ENCODE measurements at places on chromosomes 6 and 20. TPM values are rescaled to one million over a fixed set of nuclear protein-coding genes. Genes with fewer than 3 reads are reported as not detected.

Gene HCRTR2
- total RNA-seq = not detected

Gene XKR7
- total RNA-seq = under 0.01 TPM

Gene ELOVL5
- total RNA-seq = 73.8 TPM

Gene TINAG
- total RNA-seq = not detected

Gene EYA4
- total RNA-seq = 6.4 TPM

DNA sequence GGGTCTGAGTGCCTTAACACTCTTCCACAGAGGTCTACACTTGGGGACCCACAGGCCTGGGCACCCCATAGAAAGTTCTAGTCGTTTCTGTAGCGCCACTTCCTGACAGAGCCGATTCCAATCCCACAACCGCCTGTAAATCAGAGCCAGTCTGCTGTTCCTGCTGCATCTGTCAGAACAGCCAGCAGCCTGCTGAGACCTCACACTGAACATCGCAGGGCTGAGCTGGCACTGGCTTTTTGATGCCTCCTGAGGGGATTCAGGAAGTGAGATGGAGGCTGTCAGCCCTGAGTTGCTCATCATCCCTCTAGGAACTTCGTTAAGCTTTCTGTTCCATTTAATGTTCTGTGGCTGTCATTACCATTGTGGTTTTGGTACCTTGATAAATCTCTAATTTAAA, 48.9 kb downstream of the DCBLD1 start:
- no peak for DNase-seq

- DNase-seq = no peak
Observed at GRCh38 chr20:31691646-31692275, 30.9 kb downstream of the BCL2L1 start.

DNA sequence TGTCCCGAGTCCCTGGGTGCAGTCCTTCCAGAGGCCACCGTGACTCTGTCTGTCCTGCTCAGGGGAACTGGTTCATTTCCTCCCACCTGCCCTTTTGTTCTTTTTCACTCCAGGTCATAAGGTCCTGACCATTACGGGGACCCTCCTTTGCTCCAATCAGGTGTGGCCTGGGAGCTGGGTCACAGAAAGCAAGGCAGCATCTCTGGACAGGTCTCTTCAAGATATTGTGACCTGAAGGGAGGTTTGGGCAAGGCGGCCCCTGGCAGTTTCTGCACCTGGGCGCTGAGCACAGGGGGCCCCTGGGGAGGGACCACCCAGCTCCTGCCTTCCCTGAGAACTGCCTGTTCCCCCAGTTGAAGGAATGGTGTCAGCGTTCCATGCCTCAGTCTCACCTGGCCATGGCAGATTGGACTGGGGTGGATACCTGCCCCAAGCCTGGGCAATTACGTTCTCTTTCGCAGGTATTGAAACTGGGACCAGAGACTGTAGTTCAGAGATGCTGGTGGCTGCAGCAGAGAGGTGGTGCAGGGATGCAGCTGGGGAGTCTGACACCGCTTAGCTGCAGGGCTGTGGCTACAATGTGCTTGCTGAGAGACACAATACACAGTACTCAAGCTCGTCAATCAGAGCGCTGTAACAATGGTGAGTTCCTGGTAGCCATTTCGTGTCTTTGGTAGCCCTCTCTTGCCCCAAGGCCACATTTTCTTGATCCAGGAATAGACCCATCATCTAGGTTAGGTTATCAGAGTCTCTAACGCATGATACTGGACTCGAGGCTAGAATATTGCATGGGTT, 15.6 kb upstream of the NELFCD start:
- DNase-seq = no peak

DNA sequence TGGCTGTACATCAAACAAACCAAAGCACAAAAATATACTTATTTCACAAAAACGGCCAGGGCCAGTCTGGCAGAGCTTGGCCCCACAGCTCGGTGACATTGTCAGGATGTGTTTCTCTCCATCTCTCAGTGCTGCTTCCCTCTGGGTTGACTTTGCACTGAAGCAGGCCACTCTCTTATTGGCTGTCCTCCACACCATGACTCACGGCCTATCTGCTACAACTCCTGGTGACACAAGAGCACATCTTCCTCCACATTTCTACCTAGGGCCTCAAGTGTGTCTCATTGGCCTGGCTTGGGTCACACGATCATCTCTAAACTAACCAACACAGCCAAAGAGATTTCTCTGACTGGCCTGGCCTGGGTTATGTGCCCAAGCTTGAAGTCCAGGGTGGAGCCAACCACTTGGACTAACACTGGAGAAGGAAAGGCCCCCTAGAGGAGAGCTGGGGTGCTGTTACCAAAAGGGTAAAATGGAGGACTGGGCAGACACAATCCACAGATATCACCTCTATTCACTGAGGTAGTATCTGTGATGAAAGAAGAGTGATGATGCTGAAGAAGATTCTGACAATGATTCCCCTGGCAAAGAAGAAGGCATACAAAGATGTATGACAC, 159.8 kb upstream of the TSHZ2 start:
- no peak for DNase-seq
